Posterior vena cava (tissue), 2 donors: ENCODE measurements at places on chromosomes 11 and 22. TPM values are rescaled to one million over a fixed set of nuclear protein-coding genes. Genes with fewer than 3 reads are reported as not detected.

The MS4A3 gene
- not detected for total RNA-seq

The APOA1 gene
- total RNA-seq = 0.79 TPM

The KCNK4 gene
- not detected for total RNA-seq

The LINC01488 gene
- total RNA-seq = not detected

The MS4A12 gene
- total RNA-seq = not detected

The GAL3ST3 gene
- total RNA-seq = 1.2 TPM

The CCDC15 gene
- total RNA-seq = 1.6 TPM

The ZBTB16 gene
- total RNA-seq = 188 TPM

The GLYATL1 gene
- not detected for total RNA-seq

The DEPDC7 gene
- total RNA-seq = 1.4 TPM

The NNMT gene
- 631 TPM for total RNA-seq

The GRIA4 gene
- total RNA-seq = not detected

The LRRC55 gene
- not detected for total RNA-seq

The FZD4 gene
- total RNA-seq = 49.1 TPM

The OR5M8 gene
- total RNA-seq = not detected

The SLC1A2 gene
- 2.9 TPM for total RNA-seq

The OR52N4 gene
- total RNA-seq = not detected

The PATE4 gene
- not detected for total RNA-seq

The SCARF2 gene
- 26.7 TPM for total RNA-seq
